Fibroblast of skin of left quadriceps (primary cell): ENCODE measurements at places on chromosomes 12 and 14.
A peak's percentile ranks its signal among the peaks of the same experiment; 100 is the strongest.

DNA sequence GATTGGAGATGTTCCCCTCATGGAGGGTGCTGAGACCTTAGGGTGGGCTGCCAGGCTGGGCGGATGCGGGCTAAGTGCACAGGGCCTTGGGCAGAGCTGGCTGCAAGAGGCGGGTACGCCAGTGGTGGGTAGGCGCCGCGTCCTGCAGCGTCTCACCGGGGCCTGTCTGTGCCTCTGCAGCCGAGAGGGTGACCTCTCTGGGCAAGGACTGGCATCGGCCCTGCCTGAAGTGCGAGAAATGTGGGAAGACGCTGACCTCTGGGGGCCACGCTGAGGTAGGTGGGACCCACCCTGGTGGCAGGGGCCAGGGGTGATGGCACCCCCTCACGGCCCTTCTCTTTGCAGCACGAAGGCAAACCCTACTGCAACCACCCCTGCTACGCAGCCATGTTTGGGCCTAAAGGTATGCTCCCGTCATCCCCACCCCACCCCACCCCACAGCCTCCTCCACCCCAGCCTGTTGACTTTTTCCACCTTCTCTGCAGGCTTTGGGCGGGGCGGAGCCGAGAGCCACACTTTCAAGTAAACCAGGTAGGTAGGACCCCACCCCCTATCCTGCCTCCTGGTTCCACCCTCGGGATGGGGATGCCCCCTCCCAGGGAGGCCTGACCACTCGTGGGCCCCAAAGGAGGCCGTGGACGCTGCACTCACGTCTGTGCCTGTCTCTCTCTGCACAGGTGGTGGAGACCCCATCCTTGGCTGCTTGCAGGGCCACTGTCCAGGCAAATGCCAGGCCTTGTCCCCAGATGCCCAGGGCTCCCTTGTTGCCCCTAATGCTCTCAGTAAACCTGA is 1.5 kb downstream of the CRIP1 start:
- no peak for DNase-seq

DNA sequence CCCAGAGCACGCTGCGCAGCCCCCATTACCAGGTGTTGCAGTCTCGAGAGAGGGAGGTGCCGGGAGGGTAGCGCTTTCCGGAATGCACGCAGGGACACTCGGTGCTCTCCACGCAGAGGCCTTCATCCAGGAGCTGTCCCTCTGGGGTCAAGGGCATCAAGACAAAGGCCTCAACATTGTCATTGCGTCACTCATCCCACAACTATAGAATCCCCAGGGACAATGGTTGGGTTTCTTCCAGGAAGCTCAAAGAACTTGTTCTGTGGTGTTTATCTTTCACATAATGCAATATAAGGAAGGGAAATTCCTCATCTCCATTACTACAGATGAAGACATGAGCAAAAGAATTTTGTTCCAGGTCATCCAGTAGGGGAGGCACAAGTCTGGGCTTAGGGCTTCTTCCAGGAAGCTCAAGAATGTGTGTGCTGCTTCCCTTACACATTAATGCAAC is 52.1 kb downstream of the VWF start:
- peak; percentile 69 for DNase-seq

DNA sequence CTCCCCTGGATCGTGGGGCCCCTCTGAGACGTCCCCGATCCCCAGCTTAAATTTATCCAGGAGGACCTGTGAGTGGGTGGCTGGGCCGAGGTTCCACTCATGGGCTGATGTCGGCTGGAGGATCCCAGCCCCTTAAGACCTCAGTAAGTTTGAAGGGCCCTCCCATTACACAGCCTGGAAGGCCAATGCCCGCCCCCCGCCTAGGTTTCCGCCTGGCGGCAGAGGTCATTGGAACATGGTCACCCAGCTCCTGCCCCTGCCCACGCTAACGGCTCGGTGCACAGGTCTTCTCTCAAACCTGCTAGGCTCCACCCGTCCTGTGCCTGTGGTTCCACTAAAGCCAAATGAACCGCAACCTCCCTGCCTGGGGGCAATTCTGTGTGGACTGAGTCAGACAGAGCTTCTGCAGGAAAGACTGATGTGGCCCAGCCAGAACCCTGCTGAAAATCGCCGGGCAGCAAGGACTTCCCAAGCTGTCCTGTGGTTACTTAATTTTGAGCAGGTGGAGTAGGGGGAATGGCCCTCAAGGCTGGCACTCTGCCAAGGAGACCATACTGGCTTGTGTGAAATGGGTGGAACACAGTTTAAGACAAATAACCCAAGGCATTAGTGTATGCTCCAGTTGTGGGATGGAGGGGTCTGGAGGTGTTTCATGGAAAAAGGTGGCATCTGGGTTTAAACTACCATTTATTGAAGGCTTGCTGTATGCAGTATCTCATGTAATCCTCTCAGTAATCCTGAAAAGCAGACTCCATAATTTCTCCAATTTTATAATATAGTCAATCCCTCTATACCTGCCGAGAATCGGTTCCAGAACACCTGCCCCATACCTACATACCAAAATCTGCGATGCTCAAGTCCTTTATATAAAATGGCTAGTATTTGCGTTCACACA is 903 bp upstream of the NT5DC3 start:
- no peak for DNase-seq

- DNase-seq = no peak
Observed at GRCh38 chr14:71143381-71144290, 236.4 kb downstream of the PCNX1 start.

DNA sequence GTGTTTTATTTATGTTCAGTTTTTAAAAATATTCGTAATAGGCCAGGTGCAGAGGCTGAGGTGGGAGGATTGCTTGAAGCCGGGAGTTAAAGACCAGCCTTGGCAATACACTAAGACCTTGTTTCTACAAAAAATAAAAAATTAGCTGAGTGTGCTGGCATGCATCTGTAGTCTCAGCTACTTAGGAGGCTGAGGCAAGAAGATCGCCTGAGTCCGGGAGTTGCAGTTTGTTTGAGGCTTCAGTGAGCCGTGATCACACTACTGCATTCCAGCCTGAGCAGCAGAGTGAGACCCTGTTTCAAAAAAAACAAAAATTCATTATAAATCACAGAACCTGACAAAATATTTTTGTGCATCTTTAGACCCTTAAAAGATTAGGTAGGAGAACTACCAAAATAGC is 240.1 kb upstream of the ARHGAP5 start:
- no peak for DNase-seq

DNA sequence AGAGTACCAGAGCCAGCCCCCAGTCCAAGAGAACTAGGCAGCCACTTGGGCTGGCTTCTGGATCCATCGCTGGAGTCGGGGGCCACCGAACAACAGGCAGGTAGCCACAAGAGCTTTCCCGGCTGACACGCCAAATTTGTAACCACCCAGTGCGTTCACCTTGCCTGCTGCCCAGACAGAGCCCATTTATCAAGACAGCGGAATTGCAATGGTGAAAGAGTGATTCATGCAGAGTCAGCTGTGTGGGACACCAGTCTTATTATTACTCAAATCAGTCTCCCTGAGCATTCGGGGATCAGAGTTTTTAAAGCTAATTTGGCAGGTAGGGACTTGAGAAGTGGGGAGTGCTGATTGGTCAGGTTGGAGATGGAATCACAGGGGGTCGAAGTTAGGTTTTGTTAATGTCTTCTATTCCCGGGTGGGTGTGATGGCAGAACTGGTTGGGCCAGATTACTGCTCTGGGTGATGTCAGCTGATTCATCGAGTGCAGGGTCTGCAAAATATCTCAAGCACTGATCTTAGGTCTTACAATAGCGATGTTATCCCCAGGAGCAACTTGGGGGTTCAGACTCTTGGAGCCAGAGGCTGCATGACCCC is 64.3 kb downstream of the PDE6H start:
- no peak for DNase-seq

- DNase-seq = no peak
Observed at GRCh38 chr12:116366456-116366776, 88.9 kb upstream of the MED13L start.
